ENCODE measurements at places on chromosomes 6 and 20.

DNA sequence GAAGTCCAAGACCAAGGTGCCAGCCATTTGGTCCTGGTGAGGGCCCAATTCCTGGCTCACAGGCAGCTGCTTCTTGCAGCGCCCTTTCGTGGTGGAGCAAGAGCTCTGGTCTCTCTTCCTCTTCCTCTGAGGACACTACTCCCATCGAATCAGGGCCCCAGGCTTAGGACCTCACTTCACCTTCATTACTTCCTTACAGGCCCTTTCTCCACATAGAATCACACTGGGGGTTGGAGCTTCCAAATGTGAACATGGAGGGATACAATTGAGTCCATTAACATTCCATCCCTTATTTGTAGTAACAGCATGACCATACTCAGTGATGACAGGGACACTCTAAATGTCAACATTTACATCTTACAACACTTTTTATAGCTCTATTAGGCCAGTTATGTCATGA is 2.3 kb downstream of the RAMACL start:
- DNase-seq = no peak

- DNase-seq = no peak
Observed at GRCh38 chr20:21391185-21391971, 5.9 kb downstream of the NKX2-4 start.

- DNase-seq = no peak
Observed at GRCh38 chr6:89530982-89531381, 98.0 kb downstream of the ANKRD6 start.

GRCh38 chr6:87754828-87755227 is 52.8 kb upstream of the AKIRIN2 start:
- DNase-seq = no peak

DNA sequence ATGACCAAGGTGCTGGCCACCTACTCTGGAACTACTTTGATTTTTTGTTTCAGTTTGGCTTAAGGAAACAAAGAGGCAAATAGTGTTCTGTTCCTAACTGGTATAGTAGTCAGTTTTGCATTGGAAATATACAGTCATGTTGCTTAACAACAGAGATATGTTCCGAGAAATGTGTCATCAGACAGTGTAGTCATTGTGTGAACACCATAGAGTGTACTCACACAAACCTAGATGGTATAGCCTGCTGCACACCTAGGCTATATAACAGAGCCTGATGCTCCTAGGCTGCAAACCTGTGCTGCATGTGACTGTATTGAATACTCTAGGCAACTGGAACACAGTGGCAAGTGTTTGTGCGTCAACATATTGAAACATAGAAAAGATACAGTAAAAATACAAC is 80.4 kb downstream of the ARID1B start:
- no peak for DNase-seq

DNA sequence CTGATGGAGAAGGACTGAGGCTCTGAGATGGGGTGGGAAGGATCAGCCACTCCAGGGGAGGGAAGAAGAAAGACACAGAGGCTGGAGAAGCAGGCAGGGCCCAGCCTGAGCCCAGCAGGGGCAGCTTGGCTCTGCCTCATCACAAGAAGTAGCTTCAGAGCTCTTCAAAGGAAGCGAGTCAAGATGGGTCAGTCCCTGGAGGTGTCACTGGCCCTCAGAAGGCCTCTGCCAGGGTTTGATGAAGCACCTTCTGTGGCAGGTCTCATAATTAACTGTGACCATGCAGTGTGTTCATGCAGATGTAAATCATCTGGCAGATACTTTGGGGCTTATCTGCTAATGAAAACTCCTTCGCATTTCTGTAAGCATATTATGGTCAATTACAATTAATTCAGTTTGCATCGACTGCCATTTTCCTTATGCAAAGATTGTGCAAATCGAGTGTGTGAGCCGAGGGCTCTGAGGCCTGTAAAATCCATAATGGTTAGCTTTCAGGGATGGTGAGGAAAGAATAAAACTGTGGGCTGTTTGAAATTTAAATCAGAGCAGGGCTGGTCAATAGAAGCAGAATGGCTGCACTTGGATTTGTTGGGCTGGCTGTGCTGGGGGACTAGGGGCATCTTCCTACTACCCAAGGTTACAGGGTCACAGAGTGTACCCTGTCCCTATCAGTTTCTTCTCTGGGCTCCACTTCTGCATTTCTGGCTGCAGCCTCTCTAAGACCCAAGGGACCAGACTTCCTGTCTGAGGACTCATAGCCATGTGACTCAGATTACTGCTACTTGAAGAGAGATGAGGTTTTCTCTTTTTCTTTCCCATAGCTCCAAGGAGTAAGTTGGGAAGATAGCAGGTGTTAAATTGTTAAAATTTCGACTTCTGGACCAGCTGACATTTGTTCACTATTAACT is 376.6 kb downstream of the DHX35 start:
- DNase-seq = no peak

DNA sequence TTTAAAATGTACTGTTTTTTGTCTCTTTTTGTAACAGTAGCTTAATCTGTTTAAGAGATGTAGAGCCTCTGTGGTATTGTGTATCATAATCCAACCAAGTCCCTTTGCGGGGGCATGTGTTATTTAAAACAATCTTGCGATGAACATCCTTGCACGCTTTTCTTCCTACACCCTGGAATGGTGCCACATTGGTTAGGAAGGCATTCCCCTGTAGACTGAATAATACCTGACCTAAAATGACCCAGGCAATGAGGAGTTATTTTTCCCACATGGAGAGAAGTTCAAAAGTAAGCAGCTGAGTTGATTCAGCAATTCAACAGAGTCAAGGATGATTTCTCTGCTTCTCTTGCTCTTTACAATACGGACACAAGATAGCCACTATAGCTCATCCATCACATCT is 142.0 kb upstream of the PMEPA1 start:
- DNase-seq = peak; percentile 33

DNA sequence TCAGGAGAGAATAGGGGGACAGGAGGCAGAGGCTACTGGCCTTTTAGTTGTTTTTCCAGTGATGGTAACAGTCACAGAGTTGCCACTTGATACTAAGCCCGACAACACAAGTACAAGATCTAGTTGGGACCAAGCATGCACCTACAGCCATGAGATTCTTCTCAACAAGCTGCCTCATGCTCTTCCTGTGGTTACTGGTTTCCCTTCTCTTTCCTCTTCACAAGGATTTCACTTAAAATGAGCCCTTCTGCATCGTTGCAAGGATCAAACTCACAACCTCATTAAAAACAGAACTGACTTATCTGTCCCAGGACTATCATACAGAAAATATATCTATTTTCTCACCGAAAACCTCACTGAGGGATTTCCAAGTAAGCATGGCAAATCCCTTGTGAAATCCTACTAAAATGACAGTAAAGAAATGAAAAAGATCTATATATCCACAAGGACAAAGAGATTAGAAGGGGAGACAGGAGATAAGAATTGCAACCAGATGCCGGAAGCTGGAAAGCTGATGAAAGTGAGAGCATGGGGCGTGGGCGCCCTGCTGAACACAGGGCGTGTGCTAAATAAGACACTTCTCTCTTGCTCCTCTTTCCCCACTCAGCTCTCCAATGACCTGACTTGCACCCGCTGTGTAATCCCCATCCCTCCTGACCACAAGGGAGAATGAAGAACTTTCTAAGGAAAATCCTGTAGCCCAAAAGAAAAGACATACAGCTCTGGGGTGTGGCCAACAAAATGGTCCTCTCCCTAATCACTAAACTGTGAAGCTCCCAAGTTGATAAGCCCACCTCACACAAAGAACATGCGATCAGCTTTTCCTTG is 13.4 kb downstream of the MTFR2 start:
- DNase-seq = no peak

- DNase-seq = peak; percentile 50
Observed at GRCh38 chr6:159691133-159691962, 1.7 kb downstream of the SOD2 start.

GRCh38 chr6:79250559-79250958 is 16.1 kb upstream of the HMGN3 start:
- DNase-seq = no peak
